SHP77 treated with DMSO at 0.1 percent for 48 hours (cell line): ENCODE measurements at places on chromosomes 4 and X.

- DNase-seq, result no peak
Measured at GRCh38 chr4:182062936-182063335, 180.3 kb upstream of the TENM3 start.

DNA sequence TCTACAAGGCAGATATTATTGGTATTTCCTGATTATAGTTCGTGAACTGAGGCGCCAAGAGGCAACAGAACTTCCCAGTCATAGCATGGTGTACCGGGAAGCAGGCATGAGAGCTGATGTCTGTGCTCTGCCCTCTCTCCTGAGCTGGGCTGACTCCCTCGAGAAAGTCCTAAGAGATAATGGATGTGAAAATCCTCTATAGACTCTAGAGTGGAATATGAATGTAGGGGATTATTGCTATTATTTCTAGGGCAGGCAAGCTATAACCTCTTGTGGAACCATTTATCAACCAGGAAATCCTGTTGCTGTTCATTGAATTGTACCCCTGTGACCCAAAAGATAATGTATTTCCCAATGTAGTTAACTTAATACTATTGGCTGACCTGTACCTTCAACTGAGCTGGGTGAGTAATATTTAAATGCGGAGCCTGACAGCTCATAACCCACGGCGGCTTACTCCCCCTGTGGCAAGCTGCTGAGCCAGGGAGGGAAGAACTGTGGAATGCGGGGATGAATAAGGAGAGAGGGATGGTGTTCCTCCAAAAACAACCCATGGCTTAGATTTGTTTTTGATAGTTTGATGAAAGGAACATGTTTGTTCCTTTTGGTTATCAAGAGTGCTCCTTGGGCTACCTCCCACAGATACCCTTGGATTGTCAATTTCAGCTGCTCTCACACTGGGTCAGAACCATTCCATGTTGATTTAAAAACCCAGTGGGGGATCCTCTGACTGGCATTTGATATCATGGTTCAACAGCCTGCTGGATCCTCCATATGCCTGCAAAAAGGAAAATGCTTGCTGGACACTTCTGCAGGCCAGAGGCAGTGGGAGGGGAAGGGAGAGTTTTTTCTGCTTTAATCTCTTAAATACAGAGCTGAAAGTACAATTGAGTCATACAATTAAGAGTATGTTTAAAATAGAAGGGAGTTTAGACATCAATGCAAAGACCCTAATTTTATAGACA lies 339.0 kb upstream of the BOD1L1 start:
- no peak for DNase-seq

GRCh38 chrX:153774576-153775292 lies 6.1 kb upstream of the SRPK3 start:
- DNase-seq, result no peak

- DNase-seq, result no peak
Measured at GRCh38 chr4:64399313-64400109, 9.7 kb downstream of the TECRL start.

- no peak for DNase-seq
Measured at GRCh38 chr4:169342906-169343564, 72.3 kb upstream of the SH3RF1 start.

DNA sequence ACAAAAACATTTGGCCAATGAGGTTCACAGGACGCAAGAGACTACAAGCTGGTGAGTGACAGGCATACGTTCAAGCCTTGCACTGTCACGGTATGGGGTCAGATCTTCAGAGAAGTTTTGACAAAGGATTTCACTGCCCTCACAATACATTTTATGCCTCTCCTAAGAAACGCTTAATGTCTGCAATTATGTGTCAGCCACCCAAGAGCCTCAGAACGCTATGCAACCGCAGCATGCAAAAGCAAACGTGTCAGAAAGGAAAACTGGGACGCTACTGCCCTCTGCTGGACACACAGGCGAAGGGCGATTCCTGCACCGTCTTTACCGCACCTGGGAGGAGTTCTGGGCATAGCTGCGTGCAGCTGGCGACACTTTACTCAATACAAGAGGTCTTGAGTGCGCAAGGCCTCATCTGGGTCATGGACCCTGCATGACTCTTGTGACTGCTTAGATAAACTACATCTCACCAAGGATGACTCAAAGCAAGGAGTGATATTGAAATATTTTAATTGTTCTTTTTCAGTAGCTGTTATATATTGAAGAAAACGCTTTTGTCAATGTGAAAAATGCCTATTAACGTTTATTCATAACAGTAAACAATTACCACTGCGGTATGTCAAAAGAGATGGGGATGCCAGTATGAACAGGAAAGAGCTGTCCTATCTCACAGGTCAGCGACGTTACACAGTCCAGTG lies 147.6 kb upstream of the FRG1 start:
- DNase-seq, result peak; percentile 28

- DNase-seq, result no peak
Measured at GRCh38 chr4:71267244-71267643, 71.6 kb upstream of the SLC4A4 start.

- DNase-seq, result peak; percentile 1
Measured at GRCh38 chrX:45824471-45824870, 623.8 kb upstream of the DIPK2B start.

DNA sequence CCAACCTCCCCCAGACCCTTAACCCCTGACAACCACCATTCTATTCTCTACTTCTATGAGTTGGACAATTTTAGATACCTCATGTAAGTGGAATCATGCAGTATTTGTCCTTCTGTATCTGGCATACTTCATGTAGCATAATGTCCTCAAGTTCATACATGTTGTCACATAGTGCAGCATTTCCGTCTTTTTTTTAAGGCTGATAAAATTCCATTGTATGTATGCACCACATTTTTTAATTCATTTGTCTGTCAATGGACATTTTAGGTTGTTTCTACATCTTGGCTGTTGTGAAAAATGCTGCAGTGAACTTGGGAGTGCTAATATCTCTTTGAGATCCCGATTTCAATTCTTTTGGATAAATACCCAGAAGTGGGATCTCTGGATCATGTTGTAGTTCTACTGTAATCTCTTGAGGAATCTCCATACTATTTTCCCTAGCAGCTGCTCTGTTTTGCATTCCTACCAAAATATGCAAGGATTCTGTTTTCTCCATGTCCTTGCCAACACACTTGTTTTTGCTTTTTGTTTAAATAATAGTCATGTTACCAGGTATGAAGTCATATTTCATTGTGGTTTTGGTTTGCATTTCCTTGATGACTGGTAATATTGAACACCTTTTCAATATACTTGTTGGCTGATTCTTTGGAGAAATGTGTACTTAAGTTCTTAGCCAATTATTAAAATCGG lies 48.8 kb upstream of the ADAD1 start:
- DNase-seq, result no peak

GRCh38 chrX:32530802-32531403 lies 680.4 kb downstream of the DMD start:
- DNase-seq, result no peak

DNA sequence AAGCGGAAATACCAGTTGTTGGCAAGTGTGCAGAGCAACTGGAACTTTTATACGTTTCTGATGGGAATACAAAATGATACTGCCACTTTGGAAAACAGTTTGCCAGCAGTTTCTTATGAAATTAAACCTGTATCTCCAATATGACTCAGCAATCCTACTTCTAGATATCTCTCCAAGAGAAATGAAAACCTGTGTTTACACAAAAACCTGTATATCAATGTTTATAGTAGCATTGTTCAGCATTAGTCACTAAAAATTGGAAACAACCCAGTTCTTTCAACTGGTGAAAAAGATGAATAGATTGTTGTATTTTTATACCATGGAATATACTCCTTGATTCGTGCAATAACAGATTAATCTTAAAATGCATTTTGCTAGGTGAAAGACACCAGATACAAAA lies 26.8 kb downstream of the ATP7A start:
- no peak for DNase-seq

GRCh38 chrX:54029529-54030143 lies 14.6 kb downstream of the PHF8 start:
- DNase-seq, result no peak

DNA sequence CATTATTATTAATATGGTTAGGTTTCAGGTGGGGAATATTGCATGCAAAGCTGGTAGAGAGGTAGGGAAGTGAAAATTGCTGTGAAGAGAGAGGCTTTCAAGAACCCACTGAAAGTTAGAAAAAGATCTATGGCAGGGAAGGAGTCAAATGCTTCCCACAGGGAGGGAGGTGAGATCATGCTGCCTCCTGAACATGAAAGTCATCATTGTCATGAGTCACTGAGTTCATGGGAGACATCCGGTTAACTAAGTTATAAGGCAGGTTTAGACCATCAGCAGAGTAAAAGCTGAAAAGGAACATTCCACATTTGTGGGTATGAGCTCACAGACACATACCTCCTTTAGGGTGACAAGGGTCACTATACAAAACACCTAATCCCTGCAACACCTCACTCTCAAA lies 16.2 kb downstream of the GATB start:
- DNase-seq, result no peak

DNA sequence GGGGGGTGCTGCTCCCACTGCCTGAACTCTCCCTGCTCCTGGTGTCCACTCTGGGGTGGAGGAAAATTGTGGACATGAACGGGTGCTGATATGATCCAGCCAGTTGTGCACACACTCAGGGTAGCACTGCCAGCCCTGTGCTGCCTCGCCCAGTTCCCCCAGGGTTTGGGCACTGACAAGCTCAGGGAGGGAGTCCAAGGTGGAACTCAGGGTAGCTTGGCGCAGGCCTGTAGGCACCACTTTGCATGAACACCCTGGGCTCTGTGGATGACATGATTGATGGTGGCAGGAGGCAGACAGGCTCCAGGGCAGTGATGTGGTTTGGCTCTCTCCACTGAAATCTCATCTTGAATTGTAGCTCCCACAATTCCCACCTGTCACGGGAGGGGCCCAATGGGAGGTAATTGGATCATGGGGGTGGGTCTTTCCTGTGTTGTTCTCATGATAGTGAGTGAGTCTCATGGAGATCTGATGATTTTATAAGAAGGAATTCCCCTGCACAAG lies 572.0 kb upstream of the PABPC4L start:
- DNase-seq, result no peak

- DNase-seq, result no peak
Measured at GRCh38 chr4:188117631-188118324, 8.4 kb upstream of the TRIML2 start.

GRCh38 chrX:39677978-39678791 lies 419.6 kb downstream of the BCOR start:
- DNase-seq, result no peak

DNA sequence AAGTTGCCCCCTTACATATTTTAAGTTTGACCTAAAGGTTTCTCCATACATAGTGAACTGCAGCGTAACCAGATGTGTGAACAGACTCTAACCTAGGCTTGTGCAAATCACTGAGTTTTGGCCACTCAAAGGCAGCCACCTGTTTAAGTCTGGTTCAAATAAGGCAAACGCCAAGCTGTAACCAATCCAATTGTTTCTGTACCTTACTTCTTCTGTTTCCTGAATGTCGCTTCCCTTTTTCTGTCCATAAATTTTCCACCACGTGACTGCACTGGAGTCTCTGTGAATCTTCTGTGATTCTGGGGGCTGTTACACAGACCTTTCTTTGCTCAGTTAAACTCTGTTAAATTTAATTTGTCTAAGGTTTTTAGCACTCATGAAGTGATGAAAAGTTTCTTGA lies 618.8 kb downstream of the GLUD2 start:
- no peak for DNase-seq

DNA sequence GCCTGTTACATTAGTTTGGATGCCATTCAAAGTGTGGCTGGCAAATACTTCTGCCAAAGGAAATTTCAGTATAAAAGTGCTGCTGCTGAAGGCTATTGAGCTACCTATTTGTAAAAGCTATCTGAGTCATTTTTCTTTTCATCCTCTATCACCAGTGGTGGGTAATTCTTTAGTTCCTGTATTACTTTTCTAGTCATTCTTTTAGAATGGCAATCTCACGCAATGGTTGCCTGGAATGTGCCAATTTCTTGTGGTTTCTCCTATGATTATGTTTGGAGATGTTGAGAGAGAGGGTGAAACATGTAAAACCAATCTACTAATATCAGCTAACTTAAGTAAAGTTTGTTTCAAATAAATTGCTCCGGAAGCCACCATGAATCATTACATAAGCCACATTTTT lies 685.0 kb downstream of the RAPGEF2 start:
- DNase-seq, result no peak

DNA sequence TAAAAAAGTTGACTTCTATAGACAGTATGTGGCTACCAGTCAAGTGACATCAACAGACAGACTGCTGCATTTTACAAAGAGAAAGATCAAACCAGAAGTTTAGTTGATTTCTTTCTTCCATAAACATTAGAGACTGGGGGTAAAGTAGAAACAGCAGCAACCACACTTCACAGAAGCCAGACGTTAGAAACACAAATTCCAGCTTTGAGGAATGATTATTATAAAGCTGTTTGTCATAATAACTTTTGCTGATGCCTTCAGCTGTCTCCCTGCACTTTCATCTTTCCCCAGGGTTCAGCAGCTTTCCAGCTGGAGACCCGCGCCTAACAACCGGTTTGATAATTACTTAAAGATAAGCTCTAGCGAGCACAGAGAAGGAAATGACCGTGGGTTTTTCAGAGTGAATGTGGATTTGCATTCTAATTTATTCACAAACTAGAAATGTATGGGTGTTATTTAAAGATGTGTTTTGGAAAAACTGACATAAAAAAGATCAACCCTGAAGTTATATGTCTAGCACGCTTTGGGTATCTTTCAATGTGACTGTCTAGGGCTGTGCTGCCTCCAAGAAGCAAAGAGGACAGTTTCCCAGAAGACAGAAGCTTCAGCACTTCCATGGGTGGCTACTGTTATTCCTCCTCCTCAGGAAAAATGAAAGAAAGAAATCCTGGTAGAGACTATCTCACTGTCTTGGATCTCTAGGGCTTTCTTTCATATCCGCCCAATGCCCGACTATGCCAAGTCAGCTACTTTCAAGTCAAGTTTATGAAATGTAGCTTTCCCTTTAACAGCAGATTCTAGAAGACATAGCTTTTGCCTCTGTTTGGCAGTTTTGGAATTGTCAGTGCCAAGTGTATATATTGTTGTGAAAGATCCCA lies 15.0 kb upstream of the ENAM start:
- DNase-seq, result no peak

DNA sequence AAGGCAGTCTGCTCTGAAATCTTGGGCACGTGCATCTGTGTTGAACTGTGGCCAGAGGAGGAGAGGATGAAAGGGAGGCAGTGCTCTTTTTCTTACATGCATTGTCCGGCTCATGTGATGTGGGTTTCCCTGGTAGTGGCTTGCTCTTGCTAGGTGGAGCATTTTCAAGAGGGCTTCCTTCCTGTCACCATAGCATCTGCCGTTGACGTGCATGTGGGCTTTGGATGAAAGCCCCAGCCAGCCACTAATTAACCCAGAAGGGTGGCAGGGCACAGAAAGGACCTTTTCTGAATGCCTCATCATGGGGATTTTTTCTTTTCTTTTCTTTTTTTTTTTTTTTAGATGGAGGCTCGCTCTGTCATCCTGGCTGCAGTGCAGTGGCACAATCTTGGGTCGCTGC lies 121.3 kb downstream of the GPR143 start:
- DNase-seq, result no peak

- DNase-seq, result no peak
Measured at GRCh38 chr4:42637104-42637503, 19.8 kb downstream of the ATP8A1 start.

GRCh38 chr4:1027915-1028238 lies 16.5 kb downstream of the FGFRL1 start:
- DNase-seq, result no peak
